AG08396 (cell line): ENCODE measurements at places on chromosomes 5 and 9.

DNA sequence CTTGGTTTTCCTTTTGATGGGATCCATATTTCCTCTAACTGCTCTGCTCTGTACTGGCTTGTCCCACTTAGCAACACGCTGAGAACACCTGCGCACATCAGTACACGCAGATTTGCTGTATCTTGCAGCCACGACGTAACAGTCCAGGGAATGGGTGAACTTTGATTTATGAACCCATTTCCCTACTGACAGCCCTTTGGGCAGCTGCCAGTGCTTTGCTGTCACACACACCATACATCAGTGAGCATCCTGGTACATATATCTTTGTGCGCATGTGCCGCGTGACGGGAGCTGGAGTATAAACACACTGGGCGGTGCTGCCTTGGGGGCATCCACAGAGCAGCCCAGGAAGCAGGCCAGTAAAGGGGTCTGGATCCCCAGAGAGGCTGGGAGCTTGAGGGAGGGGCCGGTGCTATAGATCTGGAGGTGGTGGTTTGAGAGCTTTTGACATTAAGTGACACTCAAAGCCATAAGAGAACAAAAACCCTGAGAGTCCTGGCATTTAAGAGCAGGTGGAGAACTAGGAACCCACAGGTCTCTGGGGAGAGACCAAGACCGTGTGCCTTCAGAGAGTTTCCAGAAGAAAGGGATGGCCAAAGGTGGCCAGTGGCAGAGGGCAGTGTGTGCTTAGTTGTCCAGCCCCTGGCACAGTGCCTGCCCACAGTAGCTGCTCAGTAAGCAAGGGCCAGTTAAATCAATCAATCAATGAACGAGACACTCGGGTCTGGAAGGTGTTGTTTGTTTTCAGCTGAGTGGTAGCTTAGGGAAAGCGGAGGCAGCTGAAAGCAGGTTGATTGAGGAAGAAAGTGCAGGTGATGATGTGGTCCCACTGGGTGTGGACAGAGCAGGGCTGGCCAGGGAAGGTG is 53.7 kb downstream of the LMX1B start:
- no peak for DNase-seq

GRCh38 chr5:607541-608428 is 4.4 kb upstream of the CEP72 start:
- DNase-seq = no peak

GRCh38 chr5:127451096-127451495 is 66.3 kb upstream of the PRRC1 start:
- DNase-seq = no peak

- DNase-seq = peak; percentile 6
These were observed 6.2 kb downstream of the ZFYVE16 start for GRCh38 chr5:80414113-80414512.

DNA sequence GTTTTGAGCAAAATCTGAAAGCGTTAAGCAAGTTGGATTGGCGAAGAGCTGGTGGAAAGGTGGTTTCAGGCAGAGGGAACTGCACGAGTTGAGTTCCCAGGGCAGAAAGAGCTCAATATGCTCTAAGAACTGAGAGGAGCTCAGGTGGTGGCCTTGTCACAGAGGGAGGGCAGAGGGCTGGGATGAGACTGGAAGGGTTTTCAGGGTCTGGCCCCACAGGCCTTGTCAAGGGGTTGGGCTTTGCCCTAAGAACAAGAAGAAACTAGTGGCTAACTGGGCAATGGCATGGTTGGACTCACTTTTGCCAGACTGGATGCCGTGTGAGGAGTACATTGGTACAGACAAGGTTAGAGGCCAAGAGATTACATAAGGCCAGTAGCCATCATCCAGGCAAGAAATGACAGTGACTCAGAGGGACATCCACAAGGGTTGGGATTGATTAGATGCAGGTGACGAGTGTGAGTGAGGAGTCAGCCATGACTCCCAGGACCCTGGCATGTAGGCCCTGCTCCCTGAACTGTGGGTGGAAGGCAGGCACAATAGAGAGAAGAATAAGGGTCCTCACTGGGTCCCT is 75.1 kb upstream of the SMIM23 start:
- DNase-seq = no peak
